ENCODE measurements at places on chromosomes 1 and 21.

GRCh38 chr1:159869173-159869572 is 6.7 kb upstream of the VSIG8 start:
- no peak for DNase-seq

GRCh38 chr1:56540467-56540866 is 38.9 kb downstream of the PLPP3 start:
- no peak for DNase-seq

DNA sequence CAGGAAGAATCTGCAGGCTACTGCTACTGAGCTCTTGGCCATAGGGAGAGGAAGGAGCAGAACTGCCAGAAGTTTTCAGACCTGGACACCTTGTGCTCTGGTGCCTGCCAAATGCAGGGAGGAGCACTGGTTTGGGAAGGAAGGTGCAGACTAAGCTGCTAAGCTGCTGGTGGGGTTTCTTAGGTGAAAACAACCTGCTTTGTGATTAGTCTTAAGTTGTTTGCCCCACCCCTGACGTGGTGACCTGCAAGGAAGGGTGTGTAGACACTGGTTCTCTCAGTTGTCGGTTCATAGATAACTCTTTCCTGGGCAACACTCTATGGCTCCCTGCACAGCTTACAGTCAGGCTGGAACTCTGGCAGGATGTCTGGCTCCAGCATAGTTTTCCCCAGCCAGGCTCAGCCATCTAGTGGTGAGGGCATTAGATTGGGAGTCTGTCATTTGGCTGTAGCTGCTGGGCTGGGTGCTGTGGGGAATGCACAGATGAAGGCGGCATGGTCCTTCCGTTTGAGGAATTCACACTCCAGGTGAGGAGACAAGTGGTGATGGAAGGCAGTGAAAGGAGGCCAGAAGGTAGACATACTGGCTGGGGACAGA is 10.3 kb upstream of the S100A10 start:
- DNase-seq, result no peak

GRCh38 chr21:18666725-18667124 is 263.1 kb upstream of the TMPRSS15 start:
- no peak for DNase-seq

DNA sequence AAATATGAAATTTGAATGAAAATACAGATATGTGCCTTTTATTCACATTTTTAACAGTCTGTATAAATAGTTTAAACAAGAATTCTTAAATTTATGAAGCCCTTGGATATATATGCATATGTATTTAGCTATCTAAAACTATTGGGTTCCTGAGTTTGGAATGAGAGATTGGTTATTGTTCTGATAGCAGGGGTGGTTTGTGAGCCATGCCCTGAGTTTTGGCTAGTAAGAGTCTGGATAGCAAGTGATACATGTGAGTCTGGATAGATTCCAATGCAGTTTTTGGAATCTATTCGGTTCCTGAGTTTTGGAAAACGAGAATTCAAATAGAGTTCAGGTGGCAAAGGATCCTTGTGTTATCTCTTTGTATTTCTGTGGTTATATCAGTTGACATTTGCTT is 2.8 kb downstream of the MAN1A2 start:
- no peak for DNase-seq

GRCh38 chr1:174982971-174983689 is 16.6 kb upstream of the CACYBP start:
- DNase-seq, result no peak
